ENCODE measurements at places on chromosomes 7 and 10.

GRCh38 chr7:38424750-38425463, 151.5 kb upstream of the TARP start:
- H3K4me3 ChIP-seq: no peak overlapping the region
- peaks cover 41% of the 10 kb centered on the region for H3K4me1 ChIP-seq
- H3K27ac ChIP-seq: peak overlapping the region; percentile 26
- H3K27me3 ChIP-seq: no peaks in the 10 kb centered on the region
- H3K36me3 ChIP-seq: no peaks in the 10 kb centered on the region
- DNase-seq: no peak

DNA sequence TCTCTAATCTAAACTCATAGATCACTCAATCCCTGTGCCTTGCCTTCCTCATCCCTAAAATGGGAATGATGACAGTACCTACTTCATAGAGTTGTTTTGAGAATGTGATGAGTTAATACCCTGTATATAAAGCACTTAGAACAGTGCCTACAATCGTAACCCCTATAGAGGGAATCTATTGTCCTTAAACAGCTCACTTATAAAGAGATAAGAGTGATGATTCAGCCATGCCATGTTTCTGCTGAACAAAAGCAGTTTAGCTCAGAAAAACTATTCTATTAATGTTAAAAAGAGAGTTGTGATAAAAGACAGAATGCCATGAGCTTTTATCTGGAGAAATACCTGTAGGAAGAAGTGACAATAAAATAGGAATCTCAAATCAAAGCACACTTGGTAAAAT, 63.6 kb downstream of the CUBN start:
- no peak for DNase-seq
- no peak overlapping the region for H3K27ac ChIP-seq
- no peak overlapping the region for H3K4me3 ChIP-seq
- peaks cover 41% of the 10 kb centered on the region for H3K4me1 ChIP-seq

DNA sequence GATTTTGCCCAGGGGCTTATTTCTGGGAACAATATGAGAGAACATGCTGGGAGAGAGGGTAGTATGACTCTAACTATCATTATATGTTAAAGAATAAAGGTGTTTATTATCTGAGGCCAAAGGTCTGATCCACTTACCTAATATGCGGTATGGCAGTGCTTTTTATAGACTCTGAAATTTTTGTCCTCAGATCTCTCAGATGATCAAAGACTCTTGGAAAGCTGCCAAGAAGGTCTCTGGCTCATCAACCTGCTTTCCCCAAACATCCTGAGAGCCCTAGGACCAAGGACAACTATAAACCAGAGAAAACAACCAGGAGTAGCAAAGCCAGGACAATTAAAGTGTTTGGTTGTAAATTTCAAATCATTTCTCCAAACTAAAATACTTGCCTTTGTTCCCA, 255.7 kb upstream of the LRRN3 start:
- no peak overlapping the region for H3K4me3 ChIP-seq
- no peaks in the 10 kb centered on the region for H3K36me3 ChIP-seq
- DNase-seq: no peak

- H3K27ac ChIP-seq: no peak overlapping the region
- H3K4me1 ChIP-seq: no peaks in the 10 kb centered on the region
- no peaks in the 10 kb centered on the region for H3K36me3 ChIP-seq
- H3K4me3 ChIP-seq: no peak overlapping the region
- peaks cover 19% of the 10 kb centered on the region for H3K27me3 ChIP-seq
Measured at GRCh38 chr7:148289630-148290029, 300.9 kb upstream of the C7orf33 start.

- H3K4me3 ChIP-seq: no peak overlapping the region
- no peak overlapping the region for H3K27ac ChIP-seq
- no peaks in the 10 kb centered on the region for H3K36me3 ChIP-seq
- peaks cover 7% of the 10 kb centered on the region for H3K27me3 ChIP-seq
Measured at GRCh38 chr10:87622314-87623004, 37.2 kb upstream of the PAPSS2 start.
